ENCODE measurements at places on chromosomes 13 and 19.

DNA sequence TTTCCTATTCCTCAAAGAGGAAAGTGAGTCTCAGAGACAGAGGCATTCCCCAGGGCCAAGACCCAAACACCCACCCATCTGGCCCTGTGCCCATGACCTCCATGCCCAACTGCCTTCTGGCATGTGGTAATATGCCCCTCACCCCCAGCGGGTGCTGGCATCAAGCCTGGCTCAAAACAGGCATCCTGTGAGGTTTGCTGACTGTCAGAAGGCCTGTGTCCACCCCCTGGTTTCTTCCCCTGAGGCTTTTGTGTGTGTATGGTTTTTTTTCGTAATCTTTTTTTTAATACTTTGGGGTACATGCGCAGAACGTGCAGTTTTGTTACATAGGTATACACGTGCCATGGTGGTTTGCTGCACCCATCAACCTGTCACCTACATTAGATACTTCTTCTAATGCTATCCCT lies 7.6 kb upstream of the KANK2 start:
- no peak for DNase-seq

DNA sequence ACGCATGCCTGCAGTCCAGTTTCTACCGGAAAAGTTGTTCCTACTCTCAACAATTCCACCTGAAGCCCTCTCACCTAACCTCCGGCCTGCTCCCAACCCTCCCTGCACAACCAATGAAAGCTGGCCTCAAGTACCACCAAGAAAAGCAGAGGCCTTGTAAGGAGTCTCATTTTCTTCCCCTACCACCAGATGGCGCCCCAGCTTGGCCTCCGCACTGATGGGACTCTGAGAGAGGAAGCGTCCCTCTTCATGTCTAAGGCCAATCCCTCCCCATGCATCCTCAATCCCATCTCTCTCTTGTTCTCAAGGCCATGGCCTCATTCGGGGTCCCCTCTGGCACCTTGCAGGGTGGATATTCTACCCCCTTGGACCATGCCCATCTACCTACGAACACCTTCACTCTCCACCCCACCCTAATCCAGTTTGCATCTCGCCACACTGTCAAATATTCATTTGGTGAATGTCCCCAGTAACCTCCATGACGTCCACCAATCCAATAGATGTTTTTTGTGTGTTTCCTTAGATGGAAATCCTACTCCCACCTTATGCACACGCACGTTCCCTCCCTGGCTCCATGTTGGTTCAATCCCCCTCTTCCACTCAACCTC lies 412.8 kb downstream of the ZNF536 start:
- DNase-seq: no peak

GRCh38 chr13:104993708-104994107 lies 1541.8 kb downstream of the EFNB2 start:
- no peak for DNase-seq

DNA sequence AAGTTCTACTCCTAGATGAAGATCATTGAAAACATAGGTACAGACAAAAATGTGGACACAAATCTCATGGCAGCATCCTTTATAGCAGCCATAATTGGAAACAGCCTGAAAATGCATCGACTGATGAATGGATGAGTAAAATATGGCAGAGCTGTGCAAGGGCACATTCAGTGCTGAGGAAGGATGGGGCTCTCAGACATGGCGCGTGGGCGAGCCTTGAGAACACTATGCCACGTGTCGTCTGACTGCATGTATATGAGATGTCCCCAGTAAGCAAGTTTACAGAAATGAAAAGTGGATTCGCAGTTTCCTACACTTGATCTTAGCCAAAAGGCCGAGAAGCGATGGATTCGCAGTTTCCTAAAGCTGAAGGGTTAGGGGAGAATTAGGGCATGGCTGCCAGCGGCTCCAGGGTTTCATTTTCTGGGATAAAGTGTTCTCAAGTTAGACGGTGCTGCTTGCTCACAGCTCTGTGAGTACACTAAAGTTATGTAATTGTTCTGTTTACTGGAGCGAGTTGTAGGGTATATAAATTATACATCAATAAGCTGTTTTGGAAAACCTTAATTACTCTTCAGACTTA lies 78.0 kb downstream of the RAB20 start:
- DNase-seq: no peak

- no peak for DNase-seq
These were observed 116.2 kb downstream of the LHFPL6 start for GRCh38 chr13:39486758-39487157.

DNA sequence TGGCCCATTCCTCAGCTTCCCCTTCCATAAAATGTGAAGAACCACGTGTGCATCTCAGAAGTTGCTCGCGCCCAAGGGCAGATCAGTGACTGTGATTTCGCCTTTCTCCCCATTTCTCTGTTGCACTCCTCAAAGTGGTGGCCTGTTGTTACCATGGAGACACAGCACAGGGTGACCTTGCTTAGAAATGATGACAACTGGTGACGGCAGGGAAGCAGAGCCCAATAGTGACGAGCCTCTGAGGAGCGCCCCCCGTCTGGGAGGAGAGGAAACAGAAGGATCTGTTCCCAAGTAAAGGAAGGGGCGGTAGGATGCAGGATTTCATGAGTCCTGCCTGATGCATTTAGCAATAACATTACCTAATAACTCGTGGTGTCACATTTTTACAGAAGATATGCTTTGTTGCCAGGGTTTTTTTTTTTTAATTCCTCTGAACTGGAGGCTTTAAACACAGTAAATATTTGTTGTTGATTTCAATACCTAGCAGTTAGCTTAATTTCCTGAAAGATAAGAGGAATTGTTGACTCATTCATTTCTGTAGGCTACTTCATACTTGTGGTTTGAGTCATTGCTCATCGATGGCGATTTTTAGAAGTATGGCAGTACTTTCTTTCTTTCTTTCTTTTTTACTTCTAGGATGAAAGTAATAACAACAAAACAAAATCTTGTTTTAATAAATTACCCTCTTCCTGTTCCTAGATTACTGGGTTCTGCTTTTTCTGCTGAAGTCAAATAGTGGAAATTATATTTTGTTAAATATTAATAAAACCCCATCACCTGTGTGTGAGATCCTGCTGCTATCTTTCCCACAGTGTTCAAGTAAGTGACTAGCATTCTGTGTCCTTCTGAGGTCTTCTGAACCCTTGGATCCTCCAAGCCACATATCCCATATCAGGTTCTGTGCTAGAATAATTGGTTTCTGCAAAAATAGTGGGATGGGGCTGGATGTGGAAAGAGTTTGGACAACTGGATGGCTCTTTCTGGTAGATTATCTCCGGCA lies 36.0 kb downstream of the MBNL2 start:
- no peak for DNase-seq

DNA sequence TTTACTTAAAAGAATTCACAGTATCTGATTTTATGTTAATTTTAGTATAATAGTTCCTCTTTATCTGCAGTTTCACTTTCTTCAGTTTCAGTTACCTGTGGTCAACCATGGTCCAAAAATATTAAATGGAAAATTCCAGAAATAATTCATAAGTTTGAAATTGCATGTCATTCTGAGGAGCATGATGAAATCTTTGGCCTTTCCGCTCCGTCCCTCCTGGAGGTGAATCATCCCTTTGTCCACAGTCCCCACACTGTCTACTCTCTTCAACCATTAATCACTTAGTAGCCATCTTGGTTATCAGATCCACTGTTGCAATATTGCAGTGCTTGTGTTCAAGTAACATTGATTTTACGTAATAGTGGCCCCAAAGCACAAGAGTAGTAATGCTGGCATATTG lies 26.9 kb downstream of the SLITRK6 start:
- DNase-seq: no peak

DNA sequence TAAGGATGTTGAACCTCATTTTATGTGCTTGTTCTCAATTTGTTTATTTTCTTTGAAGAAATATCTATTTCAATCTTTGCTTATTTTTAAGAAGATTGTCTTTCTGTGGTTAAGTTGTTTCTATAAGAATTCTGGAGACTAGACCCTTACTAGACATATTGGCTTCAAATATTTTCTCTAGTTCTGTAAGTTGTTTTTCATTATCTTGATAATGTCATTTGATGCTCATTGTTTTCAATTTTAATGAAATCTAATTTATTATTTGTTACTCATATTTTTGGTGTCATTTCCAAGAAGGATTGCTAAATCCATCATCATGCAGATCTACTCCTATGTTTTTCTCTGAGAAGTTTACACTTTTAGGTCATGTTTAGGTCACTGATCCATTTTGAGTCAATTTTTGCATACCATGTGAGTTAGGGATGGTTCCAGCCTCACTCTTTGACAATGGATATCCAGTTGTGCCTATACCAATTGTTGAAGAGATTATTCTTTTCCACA lies 874.8 kb upstream of the SLITRK6 start:
- no peak for DNase-seq

- DNase-seq: no peak
These were observed 1.0 kb downstream of the AP2S1 start for GRCh38 chr19:46849610-46850009.

GRCh38 chr13:42239161-42239560 lies 32.8 kb upstream of the AKAP11 start:
- no peak for DNase-seq

DNA sequence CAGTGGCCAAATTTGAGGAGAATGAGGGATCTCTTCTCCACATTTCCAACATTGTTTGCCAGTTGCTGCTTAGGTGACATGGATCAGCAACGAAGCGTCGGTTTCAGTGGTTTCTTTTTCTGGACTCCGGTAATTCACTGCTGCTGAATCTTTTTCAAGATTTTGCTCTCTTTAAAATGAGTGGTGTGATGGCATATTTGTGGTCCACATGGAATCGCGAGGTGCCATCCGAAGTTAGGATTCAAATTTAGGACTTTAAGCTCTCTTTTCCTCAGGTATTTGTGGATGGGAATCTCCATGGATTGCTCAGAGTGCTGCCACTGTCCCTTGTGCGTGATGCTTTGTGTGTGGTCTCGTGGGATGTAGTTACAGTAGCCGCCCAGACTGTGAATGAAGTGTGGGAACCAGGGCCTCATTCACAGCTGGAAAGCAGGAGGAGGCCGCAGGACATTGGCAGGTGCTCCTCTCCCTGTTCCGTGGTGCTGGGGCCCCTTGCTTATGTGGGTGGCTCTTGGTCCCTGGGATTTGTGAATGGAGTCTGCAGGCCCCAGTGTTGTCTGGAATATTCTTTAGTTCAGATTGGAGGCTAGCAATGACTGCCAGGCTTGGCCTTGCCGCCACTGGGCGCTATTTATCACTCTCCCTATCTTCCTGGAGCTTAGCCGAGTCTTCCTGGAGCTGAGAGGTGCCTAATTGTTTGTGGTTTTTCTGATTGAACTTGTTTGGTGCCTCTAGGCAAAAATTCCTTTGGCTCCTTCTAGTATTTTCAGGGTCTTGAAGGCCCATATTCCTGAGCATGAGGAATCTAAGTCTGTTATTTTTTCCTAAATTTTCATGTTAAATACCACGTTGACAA lies 1.5 kb downstream of the ILF3 start:
- DNase-seq: no peak

- no peak for DNase-seq
These were observed 1.1 kb downstream of the VSTM1 start for GRCh38 chr19:54062643-54063042.

- no peak for DNase-seq
These were observed 123.6 kb upstream of the SOX1 start for GRCh38 chr13:111943229-111943795.

DNA sequence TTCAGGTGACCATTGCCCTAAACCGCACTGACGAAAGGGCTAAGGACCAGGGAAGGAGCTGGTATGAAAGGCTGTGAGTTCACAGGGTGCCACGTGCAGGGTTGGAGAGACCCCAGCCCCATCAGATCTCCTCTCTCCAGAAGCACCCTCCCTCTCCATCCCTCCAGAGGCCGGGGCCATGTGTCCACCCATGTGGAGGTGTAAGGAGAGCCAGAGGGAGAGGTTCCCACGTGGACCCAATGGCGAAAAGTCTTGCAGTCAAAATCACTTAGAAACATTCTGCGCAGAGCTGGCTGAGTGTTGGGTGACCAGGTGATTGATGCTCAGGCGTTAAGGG lies 168.3 kb downstream of the COL4A1 start:
- DNase-seq: no peak

DNA sequence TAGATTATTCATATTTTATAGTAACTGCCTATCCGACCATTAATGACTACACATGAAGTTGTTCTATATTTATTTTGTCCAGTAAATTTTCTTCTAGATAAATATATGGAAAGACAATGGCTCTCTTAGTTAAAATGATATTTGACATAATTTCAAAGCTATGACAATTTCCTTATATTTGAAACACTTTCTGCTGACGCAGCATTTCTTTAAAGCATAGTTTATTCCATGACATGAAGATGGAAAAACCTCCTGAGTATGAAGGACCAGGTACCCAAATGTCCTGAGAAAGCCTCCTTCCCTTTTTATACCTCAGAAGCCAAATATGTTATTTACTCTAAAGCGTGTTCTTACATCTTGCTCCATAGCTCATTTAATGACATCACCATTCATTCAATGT lies 831.6 kb downstream of the EFNB2 start:
- no peak for DNase-seq

GRCh38 chr13:50410921-50411746 lies 395.9 kb downstream of the KCNRG start:
- DNase-seq: no peak

- DNase-seq: no peak
These were observed 7.6 kb upstream of the IFI30 start for GRCh38 chr19:18165794-18166544.

GRCh38 chr19:41734585-41734984 lies 20.7 kb upstream of the CEACAM6 start:
- no peak for DNase-seq

GRCh38 chr19:6259312-6259861 lies 20.4 kb downstream of the MLLT1 start:
- DNase-seq: no peak

GRCh38 chr19:45443462-45444317 lies 20.0 kb upstream of the ERCC1 start:
- DNase-seq: no peak

DNA sequence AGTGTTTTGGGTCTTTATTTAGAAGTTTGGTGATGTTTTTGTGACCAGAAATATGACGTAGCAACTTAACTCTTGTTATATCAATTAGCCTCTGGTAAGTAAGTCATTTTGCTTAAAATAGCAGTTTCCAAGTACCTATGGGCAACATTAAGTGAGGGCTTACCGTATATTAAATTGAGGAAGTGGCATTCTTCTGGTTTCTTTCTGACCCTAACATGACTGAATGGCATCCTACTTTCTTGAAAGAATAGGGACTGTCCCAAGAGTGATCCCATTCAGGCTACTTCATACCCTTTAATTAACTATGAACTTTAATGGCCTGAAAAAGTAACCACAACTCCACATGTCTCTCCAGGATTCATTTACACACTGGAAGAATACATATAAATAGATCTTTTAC lies 106.6 kb downstream of the MZT1 start:
- DNase-seq: no peak

Data from NCI-H1417 treated with DMSO at 0.1 percent for 48 hours (cell line).